Activated CD4-positive, alpha-beta T cell treated with anti-CD3 and anti-CD28 coated beads for 1 hour (primary cell): ENCODE measurements at places on chromosomes 2 and 18.

DNA sequence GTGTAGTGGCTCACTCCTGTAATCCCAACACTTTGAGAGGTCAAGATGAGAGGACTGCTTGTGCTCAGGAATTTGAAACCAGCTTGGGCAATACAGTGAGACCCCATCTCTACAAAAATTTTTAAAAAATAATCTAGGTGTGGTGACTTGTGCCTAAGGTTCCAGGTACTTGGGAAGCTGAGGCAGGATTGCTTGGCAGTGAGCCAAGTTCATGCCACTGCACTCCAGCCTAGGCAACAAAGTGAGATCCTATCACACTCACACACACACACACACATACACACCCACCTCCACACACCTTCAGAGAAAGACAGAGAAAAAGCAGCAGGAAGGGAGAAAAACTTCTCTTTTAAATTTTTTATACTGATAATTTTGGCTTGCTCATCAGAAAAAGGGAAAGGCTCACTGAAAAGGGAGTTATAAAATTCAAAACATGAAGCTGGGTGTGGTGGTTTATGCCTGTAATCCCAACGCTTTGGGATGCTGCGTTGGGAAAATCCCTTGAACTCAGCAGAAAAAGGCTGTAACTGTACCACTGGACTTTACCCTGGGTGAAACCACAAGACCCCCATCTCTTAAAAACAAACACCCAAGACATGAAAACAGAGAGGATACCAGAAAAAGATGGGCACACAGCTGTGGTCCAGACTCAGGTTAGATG, 25.7 kb downstream of the FAM168B start:
- DNase-seq = no peak

- DNase-seq = no peak
Measured at GRCh38 chr18:24200494-24201290, 61.8 kb downstream of the CABYR start.

DNA sequence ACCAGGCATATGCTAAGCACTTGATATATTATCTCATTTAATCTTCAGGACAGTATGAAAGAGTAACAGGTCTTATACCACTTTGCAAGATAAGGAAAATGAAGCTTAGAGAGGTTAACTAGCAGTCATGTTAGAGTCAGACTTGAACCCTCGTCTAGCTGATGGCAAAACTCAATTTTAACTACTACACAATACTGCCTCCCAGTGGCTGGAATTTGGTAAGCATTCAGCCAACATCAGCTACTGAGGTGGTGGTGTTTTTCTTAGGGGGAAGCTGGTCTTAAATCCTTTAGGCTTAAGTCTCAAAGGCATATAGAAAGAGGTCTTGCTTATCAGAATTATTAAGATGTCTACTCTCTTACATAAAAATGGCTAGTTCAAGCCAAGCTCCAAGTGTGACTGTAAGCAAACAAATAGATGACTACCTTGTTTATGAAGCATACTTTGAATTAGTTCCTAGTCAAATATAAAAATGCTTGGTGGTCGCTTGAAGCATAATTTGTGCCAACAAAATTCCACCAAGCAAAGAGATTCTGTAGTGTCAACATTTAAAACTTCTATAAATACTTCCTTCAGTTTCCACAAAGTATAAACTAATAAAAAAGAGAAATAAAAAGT, 325.4 kb upstream of the FIGN start:
- DNase-seq = no peak

DNA sequence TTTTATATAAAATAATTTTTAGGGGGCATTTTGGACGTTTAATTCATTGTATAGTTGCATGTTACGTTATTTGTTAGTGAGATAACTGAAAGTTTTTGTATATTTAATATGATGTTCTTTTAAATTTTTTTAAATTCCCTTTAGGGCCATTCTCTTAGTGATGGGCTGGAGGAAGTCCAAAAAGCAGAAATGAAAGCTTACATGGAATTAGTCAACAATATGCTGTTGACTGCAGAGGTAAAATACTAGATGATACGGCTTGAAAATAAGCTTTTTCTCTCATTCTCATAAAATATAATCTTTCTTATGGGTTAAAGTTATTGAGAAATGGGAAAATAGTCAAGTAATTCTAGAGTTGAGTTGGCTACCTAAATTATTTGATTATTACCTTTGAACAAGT, 58.9 kb downstream of the MTX2 start:
- DNase-seq = no peak

DNA sequence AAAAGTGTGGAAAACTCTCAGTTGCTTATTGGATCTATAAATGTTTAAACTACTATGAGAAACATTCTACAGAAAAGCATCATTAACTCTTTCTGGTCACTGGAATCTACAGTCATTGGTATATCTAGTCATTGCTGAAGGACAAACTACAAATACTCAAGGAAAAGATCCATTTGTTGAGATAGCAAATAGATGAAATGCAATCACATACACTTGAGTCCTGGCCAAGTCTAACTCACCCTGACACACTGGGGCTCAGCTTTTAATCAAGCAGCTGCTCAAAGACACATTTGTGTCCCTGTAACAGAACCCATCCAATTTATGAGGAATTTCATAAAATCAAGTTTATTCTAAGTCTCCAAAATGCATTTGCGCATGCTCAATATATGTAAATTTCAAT, 68.7 kb downstream of the CDH2 start:
- DNase-seq = no peak

DNA sequence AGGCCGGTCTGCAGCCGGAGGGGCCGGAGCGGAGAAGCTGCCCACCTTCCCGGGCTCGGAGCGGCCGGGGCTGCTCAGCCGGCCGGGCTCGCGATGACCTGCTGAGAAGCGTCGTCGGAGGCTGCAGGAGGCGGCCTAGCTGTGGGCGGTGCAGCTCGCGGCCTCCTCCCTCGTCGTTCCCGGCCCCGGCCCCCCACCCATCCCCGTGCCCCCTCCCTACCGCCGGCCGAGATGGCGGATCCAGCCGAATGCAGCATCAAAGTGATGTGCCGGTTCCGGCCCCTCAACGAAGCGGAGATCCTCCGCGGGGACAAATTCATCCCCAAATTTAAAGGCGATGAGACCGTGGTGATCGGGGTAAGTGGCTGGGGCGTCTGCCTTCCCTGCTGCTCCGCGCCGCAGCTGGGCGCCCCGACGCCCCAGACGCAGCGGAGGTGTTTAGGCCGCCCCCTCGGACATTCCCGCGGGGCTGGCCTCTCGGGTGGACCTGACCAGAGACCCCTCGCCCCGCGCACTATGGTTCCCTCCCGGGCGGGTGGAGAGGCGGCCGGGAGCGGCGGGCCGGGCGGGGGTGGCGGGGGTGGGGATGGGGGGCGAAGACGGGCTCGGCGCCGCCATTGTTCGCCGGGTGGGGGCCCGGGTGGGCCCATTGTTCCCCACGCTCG, 492 bp downstream of the KIF5C start:
- DNase-seq = no peak

DNA sequence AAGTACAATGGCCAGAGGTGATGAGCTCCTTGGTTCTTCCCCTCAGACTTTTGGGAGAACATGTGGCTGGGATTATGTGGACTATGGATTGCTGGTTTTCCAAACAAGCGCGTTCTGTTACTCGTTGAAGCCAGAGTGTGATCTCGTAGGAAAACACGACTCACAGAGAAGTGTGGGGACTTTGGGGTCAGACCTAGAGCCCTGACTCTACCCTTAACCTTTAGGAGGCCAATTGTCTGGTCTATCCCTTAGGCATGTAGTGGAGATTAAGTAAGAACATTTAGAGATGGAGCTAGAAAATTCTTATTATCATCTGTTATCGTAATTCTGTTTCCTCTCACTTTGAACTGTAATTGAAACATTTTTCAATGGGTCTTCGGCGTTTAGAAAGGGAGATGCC, 35.8 kb downstream of the BCL2L11 start:
- no peak for DNase-seq

- DNase-seq = no peak
Measured at GRCh38 chr2:196066291-196067087, 2.1 kb downstream of the DNAH7 start.

DNA sequence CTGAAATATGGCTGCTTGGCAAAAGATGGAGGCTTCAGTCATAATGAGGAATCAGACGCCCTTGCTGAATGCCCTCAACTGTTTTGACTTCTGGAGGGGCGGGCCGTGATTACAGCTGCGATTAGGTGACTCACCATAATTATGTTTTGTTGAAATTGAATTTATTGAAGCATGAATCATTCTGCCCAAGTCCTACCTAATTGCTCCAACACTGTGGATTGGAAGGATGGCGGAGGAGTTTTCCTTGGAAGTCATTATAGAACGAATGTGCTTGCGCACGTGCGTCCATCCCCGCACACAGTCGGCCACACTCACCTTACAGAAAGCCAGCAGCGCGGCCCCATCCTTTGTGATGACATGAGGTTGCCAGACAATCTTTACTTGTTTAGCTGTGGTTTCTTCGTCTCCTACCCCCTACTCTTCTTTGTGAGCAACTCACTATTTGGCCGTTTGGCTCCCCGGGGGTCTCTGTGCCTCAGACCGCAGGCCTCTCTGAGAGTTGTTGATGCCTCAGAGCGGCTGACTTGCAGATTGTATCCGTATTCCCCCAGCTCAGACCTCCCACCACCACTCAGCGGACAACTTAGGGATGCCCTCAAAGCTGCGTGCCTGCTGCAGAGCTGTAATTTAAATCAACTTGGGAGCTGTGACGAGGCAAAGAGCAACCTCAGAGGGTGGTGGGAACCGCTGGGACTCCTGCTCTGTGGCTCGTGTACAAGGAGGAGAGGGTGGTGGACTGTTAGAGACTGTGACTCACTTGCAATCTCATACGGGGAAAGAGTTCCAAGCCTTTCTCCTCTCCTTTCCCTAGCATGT, 513.4 kb downstream of the TNS1 start:
- DNase-seq = no peak

- no peak for DNase-seq
Measured at GRCh38 chr2:208062961-208063360, 37.6 kb upstream of the PLEKHM3 start.

DNA sequence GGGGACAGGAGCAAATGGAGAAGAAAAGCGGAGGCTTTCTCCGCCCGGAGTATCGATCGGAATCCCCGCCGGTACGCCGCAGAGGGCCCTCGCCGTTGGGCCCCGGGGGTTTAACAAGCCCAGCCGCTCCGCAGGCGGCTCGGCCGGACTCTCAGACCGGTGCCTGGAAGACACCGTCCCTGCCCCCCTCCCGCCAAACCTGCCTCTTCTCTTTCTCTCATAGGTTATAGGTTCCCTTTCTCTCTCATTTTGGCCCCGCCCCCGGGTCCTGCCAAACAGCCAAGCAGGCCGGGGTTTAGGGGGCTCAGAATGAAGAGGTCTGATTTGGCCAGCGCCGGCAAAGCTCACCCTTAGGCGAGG, 4.4 kb downstream of the ONECUT2 start:
- DNase-seq = no peak

DNA sequence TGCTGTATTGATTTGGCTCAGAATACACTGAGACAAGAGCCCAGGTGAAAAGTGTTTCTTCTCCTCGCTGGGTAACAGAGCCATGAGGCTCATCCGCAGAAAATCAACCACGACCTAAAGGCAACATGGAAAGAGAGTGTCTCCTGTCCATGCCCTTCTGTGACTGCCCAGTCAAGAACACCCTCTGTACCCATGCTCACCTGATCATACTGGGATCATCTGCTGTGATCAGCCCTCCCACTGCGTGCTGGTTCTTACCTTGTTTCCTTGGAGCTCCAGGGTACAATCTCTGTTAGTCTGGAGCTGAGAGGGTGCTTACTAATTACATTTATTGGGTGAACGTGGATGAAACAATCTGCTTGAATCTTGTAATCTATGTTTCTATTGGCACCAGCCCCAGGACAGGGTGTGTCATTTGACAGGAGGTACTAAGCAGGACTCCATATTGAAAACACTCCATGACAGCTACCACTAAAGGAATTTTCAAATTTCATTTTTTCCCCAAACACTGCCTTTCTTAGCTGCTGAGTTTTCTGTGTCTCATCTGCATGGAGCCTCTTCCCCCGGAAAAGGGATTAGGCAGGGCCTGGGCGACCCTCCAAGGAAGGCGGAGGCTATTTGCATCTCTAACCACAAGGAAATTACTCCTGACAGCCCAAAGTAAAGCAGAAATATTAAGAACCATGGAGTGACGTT, 39.7 kb upstream of the GRP start:
- DNase-seq = no peak

- DNase-seq = no peak
Measured at GRCh38 chr18:9096685-9097084, 5.8 kb upstream of the NDUFV2 start.

GRCh38 chr18:35938562-35938961, 33.9 kb upstream of the RMP24 start:
- DNase-seq = no peak

DNA sequence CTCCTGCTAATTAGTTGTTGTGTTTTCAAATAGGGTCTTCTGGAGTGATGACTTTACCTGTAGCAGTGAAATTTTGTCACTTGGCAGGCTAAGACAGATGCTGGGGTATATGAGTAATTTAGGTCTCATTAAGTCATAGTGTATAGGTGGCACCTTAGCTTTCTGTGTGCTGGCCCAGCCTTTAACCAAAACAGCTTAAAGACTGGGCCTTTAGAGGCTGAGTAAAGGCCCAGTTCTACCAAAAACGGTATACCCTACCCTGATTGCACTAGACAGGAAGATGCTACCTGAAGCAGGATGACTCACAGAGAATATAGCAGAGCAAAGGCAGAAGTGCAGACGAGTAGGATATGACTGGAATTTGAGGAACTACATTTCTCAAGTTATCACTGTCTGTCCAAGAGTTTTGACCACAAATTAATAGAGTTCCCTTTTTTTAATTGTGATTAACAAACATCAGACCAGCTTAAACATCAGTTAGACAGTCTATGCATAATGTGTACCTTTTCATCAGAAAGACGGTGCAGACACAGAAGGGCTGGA, 337.9 kb upstream of the SALL3 start:
- DNase-seq = no peak

GRCh38 chr2:39529836-39530235, 92.8 kb upstream of the MAP4K3 start:
- no peak for DNase-seq

- DNase-seq = no peak
Measured at GRCh38 chr2:205629091-205629776, 53.1 kb upstream of the NRP2 start.

DNA sequence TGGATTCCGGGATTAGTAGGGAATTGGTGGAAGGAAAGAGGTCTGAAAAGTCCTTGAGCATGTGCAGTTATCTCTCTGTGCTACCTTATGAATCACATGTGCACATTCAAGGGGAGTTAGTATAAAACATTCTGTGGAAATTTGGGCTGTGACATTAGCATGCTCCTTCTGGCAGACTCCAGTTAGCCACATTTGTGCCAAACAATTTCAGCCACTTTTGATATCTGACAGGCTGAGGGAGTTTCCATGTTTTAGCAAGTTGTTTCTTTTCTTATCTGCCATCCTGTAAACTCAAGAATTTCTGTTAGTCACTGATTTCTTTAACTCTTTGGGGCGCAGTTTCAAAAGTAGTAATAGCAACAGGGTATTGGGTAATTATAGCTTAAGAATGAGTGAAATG, 28.3 kb upstream of the GYPC start:
- no peak for DNase-seq

DNA sequence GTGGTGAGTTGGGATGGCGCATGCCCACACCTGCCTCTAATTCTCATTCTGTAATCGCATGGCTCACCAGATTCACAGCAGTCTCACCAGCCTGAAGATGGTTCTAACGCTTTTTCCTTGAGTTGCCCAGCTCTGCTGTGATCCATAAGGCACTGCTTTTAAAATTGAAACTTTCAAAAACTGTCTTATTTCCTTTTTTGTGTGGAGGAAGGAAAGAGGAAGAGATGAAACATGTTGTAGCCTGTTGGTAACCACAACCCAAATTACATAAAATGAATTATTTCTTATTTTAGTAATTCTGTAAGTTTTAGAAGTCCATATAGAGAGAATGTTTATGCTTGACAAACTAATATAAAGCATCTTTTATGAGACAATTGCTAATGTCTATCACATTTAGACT, 165.4 kb downstream of the RBM43 start:
- DNase-seq = no peak
